ENCODE measurements at places on chromosomes 5 and 9. TPM values are rescaled to one million over a fixed set of nuclear protein-coding genes. Genes with fewer than 3 reads are reported as not detected.

DNA sequence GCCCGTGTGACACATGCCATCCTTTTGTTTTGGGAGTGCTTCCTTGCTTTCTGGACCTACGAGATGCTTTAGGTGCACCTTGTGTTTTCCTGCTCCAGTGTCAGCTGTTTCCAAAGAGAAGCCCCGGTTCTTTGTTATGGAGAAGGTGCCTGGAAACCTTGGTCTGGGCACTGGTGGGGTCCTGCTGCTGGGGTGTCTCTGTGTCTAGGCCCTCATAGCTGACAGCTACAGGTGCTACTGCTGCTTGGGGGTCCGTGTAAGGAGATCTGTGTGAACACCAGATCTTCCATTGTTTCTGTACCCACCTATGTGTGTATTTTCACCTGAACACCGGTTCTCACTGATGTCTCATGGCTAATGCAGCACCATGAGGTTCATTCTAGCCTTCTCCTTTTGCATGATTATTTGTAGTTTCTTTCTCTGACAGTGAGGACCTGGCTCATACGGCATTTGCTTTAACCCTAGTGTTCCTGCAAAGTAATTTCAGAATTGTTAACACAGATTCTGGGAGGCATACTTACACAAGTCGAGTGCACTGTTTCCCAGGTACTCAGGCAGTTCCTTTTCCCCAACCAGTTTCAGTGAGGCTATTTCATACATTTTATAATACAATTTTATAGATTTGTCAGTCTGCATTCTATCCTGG lies 13.2 kb upstream of the FAM120AOS start:
- no peak for DNase-seq

DNA sequence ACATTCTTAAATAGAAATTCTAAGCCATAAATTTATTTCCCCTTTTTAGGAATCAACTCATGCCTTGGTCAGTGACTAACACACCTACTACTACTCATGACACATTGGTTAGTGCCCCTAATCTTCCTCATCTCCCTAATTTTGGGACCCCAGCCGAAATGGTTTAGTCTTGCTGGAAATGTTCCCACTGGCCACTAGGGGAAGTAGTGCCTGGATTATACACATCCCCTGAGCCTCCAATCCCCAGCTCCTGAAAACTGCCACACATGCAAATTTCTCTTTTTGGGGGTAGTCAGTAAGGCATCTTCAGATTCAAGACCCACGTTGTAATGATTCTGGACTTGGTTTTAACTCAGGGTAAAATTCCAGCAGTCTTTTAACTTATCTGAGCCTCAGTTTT lies 79.8 kb downstream of the HSD17B3 start:
- DNase-seq, result no peak

GRCh38 chr5:38286002-38286401 lies 27.6 kb downstream of the EGFLAM start:
- DNase-seq, result no peak

- no peak for DNase-seq
Observed at GRCh38 chr9:137789295-137789895, 88.2 kb upstream of the CACNA1B start.

RNF180 gene
- total RNA-seq, result 3.5 TPM

Data from left colon (tissue), 2 donors.